Activated T-helper 1 cell treated with anti-CD3 and anti-CD28 coated beads, Interleukin-12 subunit alpha, Interleukin-12 subunit beta, Interleukin-2, Interleukin-4 antibody, amounts not matched to agents 30 ng/mL and 10 ng/mL and 1 ng/mL, durations not matched to agents 14 hours and 24 hours and 36 hours (primary cell): ENCODE measurements at places on chromosomes 7 and 10. TPM values are rescaled to one million over a fixed set of nuclear protein-coding genes. Genes with fewer than 3 reads are reported as not detected.
A peak's percentile ranks its signal among the peaks of the same experiment; 100 is the strongest.

GRCh38 chr7:127107601-127108007 lies 145.1 kb downstream of the GRM8 start:
- H3K4me3 ChIP-seq = no peak overlapping the region
- no peaks in the 10 kb centered on the region for H3K27me3 ChIP-seq
- DNase-seq = peak; percentile 10
- H3K36me3 ChIP-seq = no peaks in the 10 kb centered on the region
- H3K4me1 ChIP-seq = no peaks in the 10 kb centered on the region
- H3K27ac ChIP-seq = no peak overlapping the region

DNA sequence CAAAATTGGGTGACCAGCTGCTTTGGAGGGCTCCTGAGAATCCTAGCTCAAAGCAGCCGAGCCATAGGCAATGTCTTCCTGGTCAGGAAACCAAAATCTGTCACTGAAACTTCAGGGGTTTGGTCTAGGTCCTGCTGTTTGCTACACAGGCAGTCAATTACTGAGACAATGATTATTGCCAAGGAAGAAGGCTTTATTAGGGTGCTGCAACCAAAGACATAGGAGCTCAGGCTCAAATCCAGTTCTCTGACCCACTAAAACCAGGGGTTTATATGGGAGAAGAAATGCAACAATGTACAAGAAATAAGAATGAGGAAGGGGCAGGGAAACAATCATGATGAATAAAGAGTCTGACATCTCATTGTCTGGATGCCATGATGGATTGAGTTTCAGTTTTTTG lies 410.3 kb upstream of the ZWINT start:
- no peak overlapping the region for H3K27ac ChIP-seq
- DNase-seq = no peak

The GHRHR gene
- total RNA-seq = not detected in 2 replicates

GRCh38 chr7:44320794-44321371 lies 4.5 kb downstream of the CAMK2B start:
- H3K4me3 ChIP-seq = no peak overlapping the region
- H3K4me1 ChIP-seq = peaks cover 3% of the 10 kb centered on the region
- no peak overlapping the region for H3K27ac ChIP-seq
- no peak for DNase-seq
- H3K36me3 ChIP-seq = no peaks in the 10 kb centered on the region

GRCh38 chr7:131087756-131088658 lies 239.7 kb upstream of the MKLN1 start:
- no peaks in the 10 kb centered on the region for H3K27me3 ChIP-seq
- H3K36me3 ChIP-seq = peaks cover 40% of the 10 kb centered on the region
- no peak overlapping the region for H3K27ac ChIP-seq

The LRRD1 gene
- total RNA-seq = not detected in 2 replicates

GRCh38 chr10:91694170-91694794 lies 61.4 kb upstream of the PPP1R3C start:
- H3K36me3 ChIP-seq = no peaks in the 10 kb centered on the region
- no peak overlapping the region for H3K4me3 ChIP-seq
- H3K27ac ChIP-seq = no peak overlapping the region
- peaks cover 9% of the 10 kb centered on the region for H3K4me1 ChIP-seq
- peaks cover 3% of the 10 kb centered on the region for H3K27me3 ChIP-seq

The FAM149B1 gene
- 11.1 and 11.3 TPM in 2 replicates for total RNA-seq

GRCh38 chr7:111746950-111747349 lies 184.7 kb upstream of the IMMP2L start:
- H3K4me3 ChIP-seq = no peak overlapping the region
- H3K27ac ChIP-seq = no peak overlapping the region
- H3K36me3 ChIP-seq = no peaks in the 10 kb centered on the region

DNA sequence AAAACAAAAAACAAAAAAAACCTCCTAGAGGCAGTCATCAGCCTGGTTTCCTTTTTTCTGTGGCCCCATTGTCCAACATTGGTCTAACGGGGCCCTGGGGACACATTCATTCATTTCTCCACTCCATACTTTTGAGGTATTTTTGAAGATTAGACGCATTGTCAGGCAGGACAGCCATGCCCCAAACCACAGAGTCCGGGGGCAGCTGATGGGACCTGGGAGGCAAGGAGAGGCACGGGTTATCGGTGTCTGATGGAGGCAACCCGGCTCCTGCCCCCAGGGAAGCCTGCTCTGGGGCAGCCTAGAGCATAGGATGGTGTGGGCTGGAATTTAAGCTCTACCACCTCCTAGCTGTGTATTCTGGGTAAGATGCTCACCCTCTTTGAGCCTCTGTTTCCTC lies 6.5 kb upstream of the RABGEF1 start:
- H3K27ac ChIP-seq = no peak overlapping the region
- no peak overlapping the region for H3K4me3 ChIP-seq
- H3K4me1 ChIP-seq = no peaks in the 10 kb centered on the region
- peaks cover 19% of the 10 kb centered on the region for H3K36me3 ChIP-seq
- no peaks in the 10 kb centered on the region for H3K27me3 ChIP-seq
- DNase-seq = no peak

The NKX1-2 gene
- not detected in 2 replicates for total RNA-seq

- H3K36me3 ChIP-seq = no peaks in the 10 kb centered on the region
- H3K27me3 ChIP-seq = peaks cover 52% of the 10 kb centered on the region
- H3K4me1 ChIP-seq = peaks cover 33% of the 10 kb centered on the region
- DNase-seq = no peak
- peak overlapping the region; percentile 87 for H3K4me3 ChIP-seq
- H3K27ac ChIP-seq = no peak overlapping the region
Measured at GRCh38 chr10:114631666-114632417, 26.2 kb downstream of the ABLIM1 start.

GRCh38 chr10:102418622-102419268 lies at the start of gene PSD:
PSD (minus strand) TSS chr10:102418785; CDS start chr10:102417038, 1,747 bp downstream.
- H3K4me1 ChIP-seq = peaks cover 34% of the 10 kb centered on the region
- no peak for DNase-seq
- peaks cover 12% of the 10 kb centered on the region for H3K27me3 ChIP-seq
- H3K27ac ChIP-seq = peak within 1 kb of the TSS; percentile 87
- H3K4me3 ChIP-seq = peak within 1 kb of the TSS; percentile 99

The PURB gene
- total RNA-seq = 42.1 and 42.6 TPM in 2 replicates

DNA sequence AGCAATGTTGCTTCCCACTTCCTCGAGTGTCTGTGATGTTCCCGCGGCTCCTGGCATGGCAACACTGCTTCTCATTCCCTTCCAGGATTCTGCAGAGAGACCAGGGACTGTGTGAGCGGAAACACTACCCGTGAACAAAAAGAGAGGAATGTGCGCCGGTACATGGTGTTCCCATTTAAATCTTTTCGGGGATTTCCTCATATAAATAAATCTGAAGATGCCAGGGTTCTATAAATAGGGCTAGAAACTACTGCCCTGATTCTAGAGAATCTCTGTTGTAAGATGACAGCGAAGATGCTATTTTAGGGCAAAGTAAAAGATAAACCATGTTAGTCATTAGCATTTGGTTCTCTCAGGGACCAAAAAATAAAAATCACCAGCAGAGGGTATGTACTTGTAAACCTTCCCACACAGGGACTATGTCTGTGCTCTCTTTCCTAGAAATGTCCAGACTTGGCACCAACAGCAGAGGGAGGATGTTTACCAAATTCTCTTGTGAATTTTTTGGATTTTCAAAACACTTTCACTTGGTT lies 92.2 kb upstream of the DDC start:
- no peak overlapping the region for H3K27ac ChIP-seq
- no peaks in the 10 kb centered on the region for H3K36me3 ChIP-seq
- peaks cover 24% of the 10 kb centered on the region for H3K27me3 ChIP-seq
- peaks cover 32% of the 10 kb centered on the region for H3K4me1 ChIP-seq

The PTF1A gene
- total RNA-seq = not detected in 2 replicates

GRCh38 chr7:26155531-26156375 lies 3.8 kb downstream of the NFE2L3 start:
- H3K4me1 ChIP-seq = peaks cover 86% of the 10 kb centered on the region
- H3K27me3 ChIP-seq = peaks cover 1% of the 10 kb centered on the region
- H3K27ac ChIP-seq = peak overlapping the region; percentile 97
- peaks cover 30% of the 10 kb centered on the region for H3K36me3 ChIP-seq
- no peak for DNase-seq

The SPDYE11 gene
- not detected in 2 replicates for total RNA-seq

The POM121C gene
- total RNA-seq = 76.9 and 82.7 TPM in 2 replicates

The IKZF1 gene
- total RNA-seq = 324 and 329 TPM in 2 replicates

DNA sequence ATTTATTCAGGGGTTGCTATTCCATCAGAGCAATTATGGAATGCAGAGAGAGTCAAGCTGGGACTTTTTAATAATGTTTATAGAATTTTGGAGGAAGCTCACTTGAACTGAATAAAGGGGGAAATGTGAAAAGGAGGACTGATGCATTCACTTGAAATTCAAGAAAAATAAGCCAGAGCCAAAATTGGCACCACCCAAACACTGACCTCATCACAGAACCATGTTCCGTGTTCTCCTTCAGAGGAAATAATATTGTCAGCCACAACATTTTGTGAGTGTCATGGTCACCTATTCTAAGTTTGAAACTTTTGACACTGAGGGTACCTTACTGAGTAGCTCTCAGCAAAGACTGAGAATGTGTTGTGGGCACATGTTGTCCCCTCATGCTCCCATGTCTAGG lies 207.0 kb downstream of the ANK3 start:
- H3K4me3 ChIP-seq = no peak overlapping the region
- H3K36me3 ChIP-seq = peaks cover 26% of the 10 kb centered on the region
- H3K4me1 ChIP-seq = peaks cover 5% of the 10 kb centered on the region
- H3K27me3 ChIP-seq = no peaks in the 10 kb centered on the region
- DNase-seq = no peak
- H3K27ac ChIP-seq = no peak overlapping the region

DNA sequence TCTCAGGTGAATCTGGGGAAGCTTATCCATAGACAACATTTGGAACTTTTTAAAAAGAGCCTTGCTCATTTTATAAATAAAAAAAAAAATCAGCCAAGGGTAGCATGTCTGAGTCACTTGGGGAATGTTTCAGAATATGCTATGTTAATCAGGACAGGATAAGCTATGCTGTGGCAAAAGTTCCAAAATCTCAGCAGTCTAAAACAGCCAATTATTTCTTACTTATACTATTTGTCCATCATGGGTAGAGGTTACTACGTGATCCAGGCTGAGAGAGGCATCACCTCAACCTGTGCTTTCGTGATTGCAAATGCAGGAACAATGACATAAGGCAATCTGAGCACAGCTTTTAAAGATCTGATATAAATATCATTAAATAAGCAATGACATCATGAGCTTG lies 6.5 kb downstream of the SLC13A1 start:
- DNase-seq = no peak
- H3K36me3 ChIP-seq = no peaks in the 10 kb centered on the region
- H3K4me1 ChIP-seq = peaks cover 11% of the 10 kb centered on the region
- H3K27ac ChIP-seq = no peak overlapping the region
- H3K27me3 ChIP-seq = no peaks in the 10 kb centered on the region

- no peaks in the 10 kb centered on the region for H3K27me3 ChIP-seq
- no peak for DNase-seq
- H3K36me3 ChIP-seq = no peaks in the 10 kb centered on the region
- H3K4me1 ChIP-seq = no peaks in the 10 kb centered on the region
Measured at GRCh38 chr10:82378146-82378545, 503.2 kb downstream of the NRG3 start.

The TMEM196 gene
- not detected in 2 replicates for total RNA-seq

The PRPS1L1 gene
- total RNA-seq = not detected in 2 replicates

DNA sequence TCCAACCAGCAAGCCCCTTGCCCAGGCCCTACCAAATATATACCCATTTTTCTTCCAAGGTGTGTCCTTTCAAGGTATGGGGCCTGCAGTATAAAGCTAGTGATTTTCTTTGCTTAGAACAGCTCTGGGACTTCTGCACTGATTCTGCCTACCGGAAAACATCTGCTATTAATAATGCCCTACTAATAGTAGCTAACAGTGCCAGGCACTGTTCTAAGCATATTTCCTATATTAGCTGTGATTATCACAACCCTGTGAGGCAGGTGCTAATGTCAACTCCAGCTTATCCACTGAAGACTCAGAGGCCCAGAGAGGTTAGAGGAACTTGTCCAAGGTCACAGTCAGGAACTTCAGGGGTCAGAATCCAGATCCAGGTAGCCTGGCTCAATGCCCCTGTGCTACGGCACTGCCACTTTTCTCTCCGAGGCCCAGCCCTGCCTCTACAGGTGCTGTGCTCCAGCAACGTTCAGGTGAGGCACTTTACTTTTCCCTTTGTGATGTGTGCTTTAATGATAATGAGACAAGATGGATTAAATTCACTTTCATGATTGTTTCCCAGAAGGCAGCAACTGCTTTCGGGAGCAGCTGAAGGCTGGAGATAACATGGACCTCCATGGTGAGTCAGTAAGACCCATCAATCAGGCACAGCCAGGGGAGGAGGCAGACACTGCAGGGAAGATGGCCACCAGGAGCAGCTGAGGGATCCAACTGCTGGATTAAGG lies 26.7 kb downstream of the TAS2R41 start:
- no peak overlapping the region for H3K4me3 ChIP-seq
- H3K27me3 ChIP-seq = peaks cover 5% of the 10 kb centered on the region

- no peaks in the 10 kb centered on the region for H3K36me3 ChIP-seq
- H3K27me3 ChIP-seq = peaks cover 5% of the 10 kb centered on the region
- H3K4me3 ChIP-seq = no peak overlapping the region
- H3K27ac ChIP-seq = no peak overlapping the region
- H3K4me1 ChIP-seq = no peaks in the 10 kb centered on the region
Measured at GRCh38 chr7:129767120-129768015, 155.8 kb downstream of the NRF1 start.

The TMEM213 gene
- total RNA-seq = 0.08 TPM in 1 of 2 replicates, not detected in the other

DNA sequence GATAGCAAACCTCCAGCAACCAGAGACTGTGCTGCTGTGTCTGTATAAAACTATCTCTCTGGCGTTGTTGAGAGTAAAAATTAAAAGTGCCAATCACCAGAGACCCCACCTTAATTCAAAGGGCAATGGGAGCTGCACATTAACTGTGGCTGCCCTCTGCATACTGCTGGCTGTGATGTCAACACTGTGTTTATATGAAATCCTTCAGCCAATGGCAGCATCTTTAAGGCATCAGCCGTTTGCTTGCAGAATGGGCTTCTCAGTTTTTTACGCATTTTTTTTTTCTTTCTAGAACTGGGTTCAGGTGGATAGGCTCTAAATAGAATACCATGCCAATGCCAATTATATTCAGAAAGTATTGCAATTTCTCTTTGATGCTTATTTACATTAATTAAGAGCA lies 47.7 kb downstream of the CHN2 start:
- no peak overlapping the region for H3K27ac ChIP-seq
- no peaks in the 10 kb centered on the region for H3K36me3 ChIP-seq
- peaks cover 14% of the 10 kb centered on the region for H3K4me1 ChIP-seq
- DNase-seq = no peak
- H3K27me3 ChIP-seq = peaks cover 29% of the 10 kb centered on the region

The ANKRD7 gene
- total RNA-seq = not detected in 2 replicates

GRCh38 chr10:61841338-61841875 lies 60.1 kb upstream of the ARID5B start:
- no peak overlapping the region for H3K27ac ChIP-seq
- H3K36me3 ChIP-seq = no peaks in the 10 kb centered on the region
- DNase-seq = no peak
- H3K4me3 ChIP-seq = no peak overlapping the region

The WNT8B gene
- total RNA-seq = 0.10 and 0.24 TPM in 2 replicates

DNA sequence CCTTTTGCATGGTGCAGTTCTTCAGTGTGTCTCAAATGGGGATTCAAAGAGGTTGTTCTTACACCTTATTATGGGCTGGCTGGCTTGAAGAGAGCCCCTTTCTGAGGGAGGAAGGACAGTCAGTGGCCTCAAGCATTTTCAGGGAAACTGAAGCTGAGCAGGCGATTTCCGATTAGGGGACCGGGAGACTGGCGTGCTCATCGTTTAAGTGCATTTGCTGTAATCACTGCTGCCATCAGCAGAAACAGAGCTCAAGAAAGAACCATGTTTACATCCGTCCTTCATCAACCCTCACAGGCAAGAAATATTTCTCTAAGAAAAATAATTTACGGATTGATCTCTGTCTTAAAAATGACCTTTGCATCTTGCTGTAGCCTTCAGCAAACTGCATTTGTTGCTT lies 32.2 kb downstream of the DNAJB6 start:
- H3K36me3 ChIP-seq = peaks cover 64% of the 10 kb centered on the region
- no peak overlapping the region for H3K27ac ChIP-seq
- no peak for DNase-seq
- no peaks in the 10 kb centered on the region for H3K27me3 ChIP-seq
- no peak overlapping the region for H3K4me3 ChIP-seq
